Thyroid gland (tissue), 4 donors: ENCODE measurements at places on chromosomes 5 and 9. TPM values are rescaled to one million over a fixed set of nuclear protein-coding genes. Genes with fewer than 3 reads are reported as not detected.

DNA sequence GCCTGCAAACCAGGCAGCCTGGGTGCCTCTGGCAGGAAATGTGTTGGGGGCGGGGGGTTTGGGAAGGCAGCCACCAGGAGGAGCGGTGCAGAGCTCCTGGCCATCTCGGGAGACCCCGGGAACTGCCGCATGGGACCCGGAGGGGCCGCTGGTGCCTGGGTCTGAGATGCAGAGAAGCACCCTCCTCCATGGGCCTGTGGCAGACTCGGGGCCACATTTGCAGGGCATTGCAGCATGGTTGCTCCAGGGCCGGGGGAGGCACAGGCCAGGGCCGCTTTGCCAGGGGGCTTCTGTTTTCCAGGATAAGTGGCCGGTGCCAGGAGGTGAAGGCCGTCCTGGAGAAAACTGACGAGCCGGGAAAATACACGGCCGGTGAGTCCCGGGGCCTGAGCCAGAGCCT, 1.7 kb downstream of the LCN1 start:
- DNase-seq = no peak

Gene CCDC180
- 5.2 TPM for total RNA-seq

Gene CERT1
- total RNA-seq = 80.5 TPM

Gene NIPSNAP3A
- 27.2 TPM for total RNA-seq

- no peak for DNase-seq
Measured at GRCh38 chr5:171597946-171598640, 178.6 kb downstream of the FGF18 start.

- DNase-seq = no peak
Measured at GRCh38 chr5:160460377-160461049, 38.9 kb downstream of the PTTG1 start.

Gene PTCH1
- 10.7 TPM for total RNA-seq

- no peak for DNase-seq
Measured at GRCh38 chr5:63323926-63324325, 638.3 kb downstream of the HTR1A start.

DNA sequence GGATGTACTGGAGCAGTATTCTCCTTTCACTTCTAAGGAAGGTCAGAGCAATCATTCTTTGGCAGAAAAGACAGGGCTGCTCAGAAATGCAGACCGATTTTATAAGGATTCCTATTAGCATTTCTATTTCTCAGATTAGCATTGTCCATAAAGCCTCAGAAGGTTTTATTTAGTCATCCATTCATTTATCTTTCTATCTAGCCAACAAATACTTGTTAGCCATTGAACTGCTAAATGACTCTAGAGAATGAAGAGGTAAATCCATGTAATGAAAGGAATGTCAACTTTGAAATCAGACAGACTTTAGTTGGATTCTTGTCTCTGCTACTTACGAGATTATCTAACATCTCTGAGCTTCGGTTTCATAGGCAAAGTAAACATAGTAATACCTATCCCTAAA, 165.2 kb downstream of the SLC25A46 start:
- no peak for DNase-seq

Gene PCDHGA12
- total RNA-seq = 9.4 TPM

DNA sequence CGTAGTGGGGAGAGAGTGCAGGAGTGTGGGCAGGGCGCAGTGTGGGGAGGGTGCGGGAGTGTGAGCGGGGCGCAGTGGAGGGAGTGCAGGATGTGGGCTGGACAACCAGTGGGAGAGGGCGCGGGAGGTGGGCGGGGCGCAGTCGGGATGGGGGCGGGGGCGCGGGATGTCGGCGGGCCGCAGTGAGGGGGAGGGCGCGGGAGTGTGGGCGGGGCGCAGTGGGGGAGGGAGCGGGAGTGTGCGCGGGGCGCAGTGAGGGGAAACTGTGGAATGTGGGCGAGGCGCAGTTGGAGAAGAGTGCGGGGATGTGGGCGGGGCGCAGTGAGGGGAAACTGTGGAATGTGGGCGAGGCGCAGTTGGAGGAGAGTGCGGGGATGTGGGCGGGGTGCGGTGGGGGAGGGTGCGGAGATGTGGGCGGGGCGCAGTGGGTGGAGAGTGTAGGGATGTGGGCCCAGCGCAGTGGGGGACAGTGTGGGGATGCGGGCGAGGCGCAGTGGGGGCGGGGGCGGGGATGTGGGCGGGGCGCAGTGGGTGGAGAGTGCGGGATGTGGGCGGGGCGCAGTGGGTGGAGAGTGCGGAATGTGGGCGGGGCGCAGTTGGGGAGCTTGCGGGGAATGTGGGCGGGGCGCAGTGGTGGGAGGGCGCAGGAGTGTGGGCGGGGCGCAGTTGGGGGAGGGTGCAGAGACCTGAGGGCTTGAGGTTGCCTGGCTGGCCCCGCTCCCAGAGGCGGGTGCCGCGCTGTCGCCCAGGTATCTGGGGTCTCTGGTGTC, at the start of gene NXNL2:
Gene NXNL2 (plus strand): TSS at position 723 of the 770 bp plus-strand sequence. CDS start 257 bp downstream, outside the sequence.
- DNase-seq = peak; percentile 61

GRCh38 chr5:59597690-59598546, 295.6 kb downstream of the PDE4D start:
- no peak for DNase-seq

- DNase-seq = no peak
Measured at GRCh38 chr9:134626571-134627416, 14.8 kb upstream of the COL5A1 start.

DNA sequence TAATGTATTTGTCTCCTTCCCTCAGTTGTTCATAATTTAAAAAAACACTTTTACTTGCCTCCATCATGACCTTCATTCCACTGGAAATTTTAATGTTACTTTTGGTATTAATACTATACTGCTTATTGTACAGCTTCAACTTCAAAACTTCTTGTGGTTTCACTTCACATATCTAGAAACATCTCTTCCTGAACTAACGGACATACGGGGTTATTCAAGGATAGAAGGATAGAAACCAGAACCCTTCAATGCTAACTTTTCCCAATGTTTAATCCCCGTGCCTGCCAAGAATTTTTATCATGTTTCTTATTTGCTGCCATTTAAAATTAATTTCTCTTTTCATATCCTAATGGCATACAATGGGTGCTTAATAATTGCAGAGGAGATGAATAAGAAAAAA, 36.3 kb upstream of the SETD9 start:
- DNase-seq = no peak
